ENCODE measurements at places on chromosomes 7 and 10.

GRCh38 chr10:80539421-80540031 lies 1.8 kb downstream of the SH2D4B start:
- no peak for DNase-seq

GRCh38 chr10:78914502-78915189 lies 154.1 kb upstream of the ZMIZ1 start:
- no peak for DNase-seq

- no peak for DNase-seq
These were observed 34.5 kb downstream of the ZNF775 start for GRCh38 chr7:150413640-150414081.

DNA sequence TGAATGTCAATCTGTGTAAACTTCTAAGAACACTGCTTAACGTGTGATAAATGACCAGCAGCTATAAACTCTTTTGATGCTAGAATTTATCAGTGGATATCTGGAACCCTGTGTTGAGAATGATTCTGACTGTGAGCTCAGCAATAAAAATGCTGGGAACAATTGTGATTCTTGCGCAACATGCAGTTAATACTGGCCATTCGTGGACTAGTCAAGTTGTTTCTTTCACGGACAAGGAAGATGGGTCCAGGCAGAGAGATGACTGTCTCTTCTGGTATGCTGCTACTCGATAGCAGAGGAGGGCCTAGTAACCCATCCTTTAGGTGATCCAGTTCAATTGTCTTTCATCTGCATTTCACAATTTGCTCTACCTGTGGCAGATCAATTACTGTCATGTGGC lies 394.8 kb upstream of the IGFBP3 start:
- no peak for DNase-seq

GRCh38 chr10:129942936-129943715 lies 20.9 kb downstream of the EBF3 start:
- no peak for DNase-seq

GRCh38 chr7:70585071-70585470 lies 546.9 kb upstream of the GALNT17 start:
- DNase-seq: no peak
